ENCODE measurements at places on chromosomes 3 and 15. TPM values are rescaled to one million over a fixed set of nuclear protein-coding genes. Genes with fewer than 3 reads are reported as not detected.

Gene CCR1
- 0.29 TPM for total RNA-seq

Gene LMAN1L
- total RNA-seq: not detected

Gene TMEM207
- not detected for total RNA-seq

Gene EIF2B5
- total RNA-seq: 20.4 TPM

Gene PTH1R
- total RNA-seq: 1.6 TPM

Gene THRB
- 7.3 TPM for total RNA-seq

Gene CILP
- total RNA-seq: not detected

Gene ZBED2
- not detected for total RNA-seq

Gene CRBN
- total RNA-seq: 26.8 TPM

Gene RFTN1
- 36.5 TPM for total RNA-seq

Gene HYAL1
- total RNA-seq: 2.8 TPM

Gene ZIC4
- not detected for total RNA-seq

Gene AMIGO3
- total RNA-seq: 1.2 TPM
